ENCODE measurements at places on chromosomes 2 and 18.

GRCh38 chr2:239679755-239680154 lies 278.9 kb upstream of the HDAC4 start:
- DNase-seq: no peak

GRCh38 chr2:117065912-117066311 lies 748.6 kb upstream of the DDX18 start:
- DNase-seq: no peak

- no peak for DNase-seq
Observed at GRCh38 chr2:108988796-108989713, at the start of gene EDAR. Gene EDAR (minus strand): TSS chr2:108989220. CDS start chr2:108931014, 58,206 bp downstream.

DNA sequence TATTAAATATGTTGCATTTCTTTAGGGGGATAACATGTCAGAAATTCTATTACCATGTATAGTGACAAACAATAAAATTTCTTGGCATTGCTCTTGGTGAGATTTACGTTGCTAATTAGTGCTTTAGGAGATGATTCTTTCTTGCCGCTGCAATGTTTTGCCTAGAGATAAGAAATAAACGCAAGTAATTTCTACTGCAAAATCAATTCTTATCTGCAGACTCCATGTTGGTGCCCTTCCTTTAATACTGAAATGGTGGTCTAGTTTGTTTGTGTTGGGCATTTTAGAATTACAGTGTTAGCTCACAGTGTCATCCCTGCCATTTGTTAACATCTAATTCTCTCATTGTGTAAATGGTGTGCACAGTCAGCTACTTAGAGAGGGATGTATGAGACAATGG lies 34.6 kb downstream of the ASXL3 start:
- DNase-seq: no peak

- no peak for DNase-seq
Observed at GRCh38 chr2:232332940-232333259, 45.7 kb upstream of the ALPP start.

- DNase-seq: no peak
Observed at GRCh38 chr2:174058026-174058425, 92.9 kb upstream of the SP3 start.

DNA sequence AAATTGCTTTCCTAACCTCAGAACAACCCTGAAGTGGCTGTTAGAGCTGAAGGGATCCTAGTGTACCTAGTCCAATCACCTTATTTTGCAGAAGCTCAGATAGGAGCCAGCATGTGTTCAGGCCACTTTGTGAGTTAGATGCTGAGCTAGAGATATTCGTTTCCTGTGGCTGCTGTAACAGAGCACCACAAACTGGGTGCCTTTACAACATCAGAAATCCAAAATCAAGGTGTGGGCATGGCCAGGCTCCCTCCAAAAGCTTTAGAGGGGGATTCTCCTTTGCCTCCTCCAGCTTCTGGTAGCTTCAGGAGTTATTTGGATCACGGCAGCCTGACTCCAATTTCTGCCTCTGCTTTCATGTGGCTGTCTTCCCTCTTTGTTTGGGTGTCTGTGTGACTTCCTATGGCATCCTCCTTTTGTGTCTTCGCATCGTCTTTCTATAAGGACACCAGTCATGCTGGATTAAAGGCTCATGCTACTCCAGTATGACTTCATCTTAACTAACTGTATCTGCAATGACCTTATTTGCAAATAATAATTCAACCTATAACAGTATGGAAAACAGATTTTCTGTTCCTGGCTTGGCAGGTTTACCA lies 86.3 kb upstream of the TGFA start:
- no peak for DNase-seq

DNA sequence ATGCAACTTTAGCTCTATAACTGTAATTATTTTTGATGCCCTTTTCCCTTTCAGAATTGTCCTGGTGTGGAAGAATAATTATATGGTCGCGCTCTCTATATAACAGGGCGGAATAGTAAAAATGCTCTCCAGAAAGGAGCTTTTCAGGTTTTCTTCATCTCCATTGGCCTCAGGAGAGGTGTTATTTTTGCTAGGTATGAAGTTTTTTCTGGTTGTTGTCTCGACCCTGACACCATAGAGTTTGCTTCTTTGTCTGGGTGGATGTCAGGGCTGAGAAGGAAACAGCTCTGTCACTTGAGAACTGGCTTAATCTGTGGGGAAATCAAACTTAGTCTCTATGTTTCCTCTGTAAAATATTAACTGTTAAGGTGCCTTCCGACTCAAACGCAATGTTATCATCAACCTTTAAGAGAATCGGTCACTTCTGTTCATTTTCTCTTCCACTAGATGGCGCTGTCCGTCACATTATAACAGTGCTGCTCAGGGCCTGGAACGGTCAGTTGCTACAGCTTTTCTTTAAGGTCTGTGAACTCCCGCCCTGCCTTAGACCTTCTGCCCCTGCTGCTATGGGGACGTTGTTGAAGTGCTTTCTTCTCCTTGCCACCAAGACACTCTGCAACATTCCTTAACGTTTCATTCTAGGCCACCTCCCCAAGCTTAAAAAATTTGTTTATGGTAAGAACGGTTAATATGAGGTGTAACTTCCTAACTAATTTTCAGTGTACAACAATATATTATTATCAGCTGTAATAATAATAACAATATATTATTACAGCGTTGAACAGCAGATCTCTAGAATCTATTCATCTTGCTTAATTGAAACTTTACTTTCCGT lies 23.8 kb upstream of the SERPINB12 start:
- DNase-seq: peak; percentile 41

GRCh38 chr2:178924817-178925216 lies 117.6 kb upstream of the TTN start:
- DNase-seq: no peak

DNA sequence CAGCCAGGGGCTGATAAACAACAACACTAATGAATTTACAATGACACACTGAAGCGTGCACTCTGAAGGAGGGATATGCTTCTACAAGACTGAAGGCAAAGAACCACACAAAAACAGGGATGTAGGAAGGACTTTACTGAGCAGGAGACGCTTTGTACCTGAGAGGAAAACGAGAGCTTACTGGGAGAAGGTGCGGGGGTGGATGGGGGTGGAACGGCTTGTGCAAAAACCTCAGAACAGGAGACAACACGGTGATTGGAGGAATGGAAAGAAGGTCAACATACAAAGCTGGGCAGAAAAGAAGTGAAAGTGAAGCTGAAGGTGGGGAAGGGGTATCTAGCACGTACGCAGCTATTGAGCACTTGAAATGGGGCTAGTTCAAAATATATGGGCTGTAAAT lies 93.1 kb downstream of the SLC8A1 start:
- DNase-seq: no peak

GRCh38 chr2:241495172-241496002 lies 13.0 kb downstream of the STK25 start:
- no peak for DNase-seq

GRCh38 chr2:218168635-218169462 lies 2.1 kb upstream of the CXCR1 start:
- DNase-seq: peak; percentile 28

- DNase-seq: no peak
Observed at GRCh38 chr2:165634855-165635254, 159.2 kb downstream of the GALNT3 start.

GRCh38 chr2:1745171-1746023 lies 1.1 kb upstream of the PXDN start:
- no peak for DNase-seq

DNA sequence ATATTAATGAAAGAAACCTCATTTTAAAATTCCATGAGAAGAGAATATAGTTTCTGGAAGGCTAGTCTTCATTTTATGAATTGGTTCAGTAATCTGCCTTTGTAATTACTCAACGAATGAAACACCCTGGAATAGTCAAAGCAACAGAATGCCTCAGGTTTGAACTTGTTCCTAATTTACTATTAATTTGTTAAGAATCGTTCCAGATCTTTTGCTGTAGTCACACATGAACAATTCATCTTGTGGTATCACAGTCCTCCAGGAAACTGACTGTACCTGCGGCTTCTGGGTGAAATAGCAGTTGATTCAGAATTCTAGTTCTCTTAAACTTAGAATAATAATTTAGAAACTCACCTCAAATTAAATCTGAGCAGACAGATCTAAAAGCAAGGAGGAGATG lies 282.7 kb upstream of the MAP2 start:
- DNase-seq: no peak

DNA sequence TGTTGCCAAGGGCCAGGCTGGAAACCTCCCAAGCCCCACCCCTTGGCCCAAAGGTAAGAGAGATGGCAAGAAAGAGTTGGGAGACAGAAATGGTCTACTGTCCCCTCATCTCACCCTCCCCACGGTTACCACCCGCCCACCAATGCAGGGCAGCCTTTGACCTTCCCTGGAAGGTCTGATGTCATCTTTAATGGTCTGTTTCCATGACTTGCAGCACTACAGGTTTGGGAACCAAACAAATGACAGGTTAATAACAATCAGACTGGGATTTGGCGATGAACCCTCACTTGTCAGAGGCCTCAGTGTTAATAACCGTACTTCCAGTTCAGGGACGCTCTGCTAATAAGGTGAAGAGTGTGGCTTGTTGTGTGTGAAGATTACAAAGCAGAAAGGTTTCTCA lies 70.4 kb downstream of the MRO start:
- DNase-seq: no peak

GRCh38 chr2:22769497-22769896 lies 615.5 kb upstream of the KLHL29 start:
- no peak for DNase-seq

DNA sequence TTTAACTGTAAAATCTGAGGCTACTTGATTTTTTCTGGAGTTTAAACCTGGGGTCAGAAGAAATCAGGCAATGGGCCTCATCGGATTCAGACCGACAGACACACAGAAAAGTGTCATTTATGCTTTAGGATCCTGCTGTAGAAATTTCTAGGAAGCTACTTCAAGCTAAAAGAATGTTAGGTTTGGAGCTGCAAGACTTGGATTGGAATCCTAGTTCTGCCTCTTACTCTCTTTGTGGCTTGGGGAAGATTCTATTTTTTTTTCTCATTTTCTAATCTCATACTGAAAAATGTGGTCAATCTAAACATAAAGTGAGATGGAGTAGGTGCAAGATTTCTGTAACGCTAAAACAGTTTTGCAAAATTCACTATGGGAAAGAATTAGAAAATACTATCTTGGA lies 48.8 kb upstream of the KCNE4 start:
- no peak for DNase-seq

DNA sequence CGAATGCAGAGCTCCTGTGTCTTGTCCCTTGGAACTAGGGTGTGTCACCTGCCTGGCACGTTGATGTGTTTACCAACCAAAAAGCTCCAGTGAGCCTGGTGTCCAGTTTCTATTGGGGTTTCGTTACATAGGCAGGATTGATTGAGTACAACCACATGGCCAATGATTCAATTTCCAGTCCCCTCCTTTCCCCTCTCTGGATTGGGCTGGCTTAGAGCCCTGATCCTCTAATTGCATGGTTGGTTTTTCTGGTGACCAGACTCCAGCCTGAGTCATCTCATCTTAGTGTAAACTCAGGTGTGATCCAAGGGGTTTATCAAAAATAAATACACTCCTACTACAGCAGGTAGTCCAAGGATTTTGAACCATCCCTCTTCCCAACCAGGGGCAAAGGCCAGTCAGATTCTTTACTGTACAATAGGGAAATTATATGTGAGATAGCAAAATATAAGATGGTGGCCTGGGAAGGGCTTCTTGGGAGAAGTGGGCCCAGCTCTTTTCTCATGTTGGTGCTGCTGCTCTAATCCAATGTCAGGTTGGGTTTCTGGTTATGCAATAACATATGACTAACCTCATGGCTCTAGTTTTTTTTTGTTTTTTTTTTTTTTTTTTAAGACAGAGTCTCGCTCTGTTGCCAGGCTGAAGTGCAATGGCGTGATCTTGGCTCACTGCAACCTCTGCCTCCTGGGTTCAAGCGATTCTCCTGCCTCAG lies 64.7 kb upstream of the MGAT5 start:
- no peak for DNase-seq

GRCh38 chr2:134401081-134401497 lies 147.2 kb downstream of the MGAT5 start:
- no peak for DNase-seq

DNA sequence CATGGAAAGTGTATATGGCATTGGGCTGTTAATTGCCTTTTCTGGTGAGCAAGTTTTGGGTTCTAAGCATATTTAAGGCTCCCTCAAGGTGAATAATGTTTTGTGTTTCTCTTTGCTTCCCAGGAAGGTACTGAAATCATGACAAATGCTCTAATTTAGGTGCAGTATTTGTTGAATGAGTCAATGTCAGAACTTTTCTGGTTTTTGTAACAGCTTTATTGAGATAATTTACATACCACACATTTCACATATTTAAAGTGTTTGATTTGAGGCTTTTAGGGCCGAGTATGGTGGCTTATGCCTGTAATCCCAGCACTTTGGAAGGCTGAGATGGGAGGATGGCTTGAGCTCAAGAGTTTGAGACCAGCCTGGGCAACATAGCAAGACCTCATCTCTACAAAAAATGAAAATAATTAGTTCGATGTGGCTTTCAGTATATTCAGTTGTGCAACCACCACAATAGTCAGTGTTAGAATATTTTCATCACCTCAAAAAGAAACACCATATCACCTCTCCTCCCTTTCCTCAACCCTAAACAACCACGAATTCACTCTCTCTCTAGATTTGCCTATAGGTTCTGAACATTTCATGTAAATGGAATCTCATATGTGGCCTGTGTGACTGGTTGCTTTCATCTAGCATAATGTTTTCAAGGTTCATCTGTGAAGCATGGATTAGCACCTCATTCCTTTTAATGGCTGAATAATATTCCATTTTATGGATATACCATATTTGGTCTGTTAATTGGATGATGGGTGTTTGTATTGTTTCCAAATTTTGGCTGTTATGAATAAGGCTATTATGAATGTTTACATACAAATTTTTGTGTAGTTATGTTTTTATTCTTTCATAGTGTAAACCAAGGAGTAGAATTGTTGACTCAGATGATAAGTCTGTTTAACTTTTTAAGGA lies 54.9 kb downstream of the MGAT5 start:
- DNase-seq: no peak

DNA sequence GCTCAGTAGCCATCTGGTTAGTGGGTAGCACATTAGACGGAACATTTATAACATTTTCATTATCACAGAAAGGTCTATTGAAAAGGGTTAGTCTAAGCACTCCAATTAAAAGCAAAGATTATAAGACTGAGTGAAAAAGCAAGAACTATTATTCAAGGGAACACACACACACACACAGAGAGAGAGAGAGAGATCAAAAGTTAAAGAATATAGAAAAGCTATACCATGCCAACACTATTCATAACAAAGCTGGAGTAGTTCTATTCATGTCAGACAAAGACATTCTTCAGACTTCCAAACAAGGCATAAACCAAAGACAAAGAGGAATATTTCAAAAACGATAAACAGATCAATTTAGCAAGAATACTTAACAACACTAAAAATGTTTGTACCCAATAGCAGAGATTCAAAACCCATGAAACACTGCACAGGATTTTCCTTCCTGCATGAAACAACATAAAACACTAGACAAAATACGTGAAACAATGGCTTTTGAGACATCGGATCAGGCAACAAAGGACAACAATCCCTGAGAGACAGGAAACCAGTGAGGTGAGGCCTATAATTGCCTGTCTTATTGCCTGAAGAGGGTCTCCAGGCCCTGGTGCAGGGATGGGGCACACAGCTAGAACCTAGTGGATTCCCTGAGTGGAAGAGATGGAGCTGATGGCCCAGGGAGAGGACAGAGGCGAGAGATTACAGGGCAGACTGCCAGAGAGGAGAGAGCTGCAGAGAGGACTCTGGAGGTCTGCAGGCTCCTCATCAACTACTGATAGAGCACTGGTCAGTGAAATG lies 83.6 kb upstream of the NPAS2 start:
- DNase-seq: no peak

GRCh38 chr2:148167241-148167766 lies 146.4 kb downstream of the MBD5 start:
- no peak for DNase-seq

- no peak for DNase-seq
Observed at GRCh38 chr2:32464431-32464830, 107.6 kb downstream of the BIRC6 start.

GRCh38 chr2:145023334-145023934 lies 503.5 kb upstream of the ZEB2 start:
- no peak for DNase-seq
